ENCODE measurements at places on chromosomes 4 and X.

GRCh38 chr4:6278801-6279197 lies 9.1 kb downstream of the WFS1 start:
- DNase-seq: no peak

DNA sequence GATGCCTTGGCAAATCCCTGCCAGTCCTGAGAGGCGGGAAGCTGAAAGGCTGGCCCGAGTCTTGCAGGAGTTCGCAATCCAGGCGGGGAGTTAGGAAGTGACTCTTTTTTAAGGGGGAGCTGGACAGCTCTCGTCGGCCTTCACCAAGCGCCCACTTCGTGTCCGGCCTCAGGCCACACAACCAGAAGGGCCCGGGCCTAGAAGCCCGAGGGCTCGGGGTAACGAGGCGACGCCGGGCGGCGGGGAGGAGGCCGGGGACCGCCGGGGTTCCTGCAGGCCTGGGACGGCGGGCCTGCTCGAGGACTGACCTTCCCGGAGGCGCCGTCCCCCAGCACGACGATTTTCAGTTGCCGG lies 395 bp downstream of the RAB28 start:
- peak; percentile 68 for DNase-seq

DNA sequence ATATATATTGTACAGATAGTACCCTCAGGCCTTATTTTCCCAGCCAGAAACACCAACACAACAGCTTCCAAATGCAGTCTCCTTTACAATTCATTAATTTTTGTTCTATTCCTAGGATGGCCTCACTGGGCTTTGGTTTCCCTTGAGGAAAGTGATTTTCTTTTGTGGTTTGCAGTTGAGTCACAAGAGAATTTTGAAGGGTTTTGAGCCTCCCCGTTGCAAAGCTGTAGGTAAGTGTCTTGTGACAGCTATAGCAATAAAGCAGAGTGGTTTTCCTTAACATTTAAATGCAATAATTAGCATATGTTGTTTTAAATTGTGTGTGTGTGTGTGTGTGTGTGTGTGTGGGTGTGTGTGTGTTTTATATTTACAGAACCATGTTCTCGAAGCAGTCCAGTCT lies 54.1 kb upstream of the WDR17 start:
- DNase-seq: no peak

DNA sequence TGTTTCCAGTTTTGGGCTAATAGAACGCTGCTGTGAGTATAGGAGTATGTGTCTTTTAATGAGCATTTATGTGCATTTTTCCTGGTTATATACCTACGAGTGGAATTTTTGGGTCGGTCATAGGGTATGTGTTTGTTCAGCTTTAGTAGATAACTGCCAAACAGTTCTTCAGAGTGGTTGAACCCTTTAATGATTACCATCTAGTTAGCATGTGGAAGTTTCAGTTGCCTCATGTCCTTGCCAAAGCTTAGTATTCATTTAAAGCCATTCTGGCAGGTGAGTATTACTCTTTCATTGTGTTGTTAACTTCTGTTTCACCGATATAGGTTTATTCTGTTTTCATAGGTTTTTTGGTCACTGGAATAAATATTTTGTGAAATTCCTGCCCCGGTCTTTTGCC lies 229.1 kb downstream of the ARHGAP10 start:
- no peak for DNase-seq

DNA sequence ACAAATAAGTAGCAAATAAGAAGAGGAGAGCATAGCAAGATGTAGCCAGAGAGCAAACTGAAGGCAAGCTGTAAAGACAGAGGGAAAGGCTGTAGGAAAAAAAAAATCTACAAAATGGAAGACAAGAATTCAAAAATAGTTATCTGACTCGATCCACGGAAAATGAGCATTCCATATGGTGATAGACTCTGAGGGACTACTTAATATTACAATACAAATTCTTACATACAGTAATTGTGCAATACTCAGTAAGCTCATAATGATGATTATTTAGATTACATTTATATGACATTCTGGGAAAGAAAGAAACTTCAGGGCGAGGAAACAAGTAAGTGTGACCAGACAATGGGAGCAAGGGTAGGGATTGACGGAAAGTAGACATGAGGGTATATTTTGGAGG lies 102.6 kb downstream of the UNC5C start:
- no peak for DNase-seq

DNA sequence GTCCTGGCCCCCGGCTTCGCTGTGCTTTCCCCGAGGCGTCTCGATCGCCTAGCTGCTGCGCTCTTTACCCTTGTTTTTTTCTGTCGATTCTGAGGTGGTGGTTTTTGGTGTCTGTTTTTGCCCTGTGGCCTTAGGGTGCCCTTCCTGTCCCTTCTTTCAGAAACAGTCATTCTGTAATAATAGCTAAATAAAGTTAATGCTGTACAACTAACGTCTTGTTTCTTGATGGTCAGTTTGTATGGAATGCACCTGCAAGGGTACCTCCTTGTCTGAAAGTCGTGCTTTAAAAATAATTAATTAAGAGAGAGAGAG lies 686 bp downstream of the FIP1L1 start:
- DNase-seq: no peak

- no peak for DNase-seq
Measured at GRCh38 chrX:142036116-142036515, 132.4 kb downstream of the MAGEC1 start.

DNA sequence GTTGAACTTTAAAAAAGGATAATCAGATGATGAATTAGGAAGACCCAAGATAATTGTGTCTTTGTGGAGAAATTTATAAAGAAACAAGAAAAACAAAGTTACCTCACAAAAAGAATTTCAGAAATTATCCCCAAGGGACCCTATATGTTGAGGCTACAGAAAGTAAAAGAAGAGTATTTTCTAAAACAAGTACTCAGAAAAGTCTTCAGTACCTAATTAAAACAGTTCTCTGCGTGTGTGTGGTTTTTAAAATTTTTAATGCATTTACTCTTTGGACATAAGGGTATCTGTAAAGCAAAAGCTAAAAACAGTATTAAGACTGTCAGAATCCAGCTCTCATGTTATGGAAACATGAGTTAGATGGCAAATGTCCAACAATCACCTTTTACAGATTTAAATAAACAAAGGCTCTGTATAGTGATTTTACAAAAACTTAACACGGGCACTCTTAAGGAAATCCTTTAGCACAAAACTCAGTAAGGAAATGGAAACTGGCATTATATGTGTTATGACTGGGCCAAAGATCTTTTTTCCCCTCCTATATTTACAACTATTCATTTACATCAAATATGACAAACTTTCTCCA lies 187.5 kb downstream of the NSUN7 start:
- no peak for DNase-seq

- no peak for DNase-seq
Measured at GRCh38 chr4:188783606-188784160, 644.4 kb downstream of the TRIML1 start.

DNA sequence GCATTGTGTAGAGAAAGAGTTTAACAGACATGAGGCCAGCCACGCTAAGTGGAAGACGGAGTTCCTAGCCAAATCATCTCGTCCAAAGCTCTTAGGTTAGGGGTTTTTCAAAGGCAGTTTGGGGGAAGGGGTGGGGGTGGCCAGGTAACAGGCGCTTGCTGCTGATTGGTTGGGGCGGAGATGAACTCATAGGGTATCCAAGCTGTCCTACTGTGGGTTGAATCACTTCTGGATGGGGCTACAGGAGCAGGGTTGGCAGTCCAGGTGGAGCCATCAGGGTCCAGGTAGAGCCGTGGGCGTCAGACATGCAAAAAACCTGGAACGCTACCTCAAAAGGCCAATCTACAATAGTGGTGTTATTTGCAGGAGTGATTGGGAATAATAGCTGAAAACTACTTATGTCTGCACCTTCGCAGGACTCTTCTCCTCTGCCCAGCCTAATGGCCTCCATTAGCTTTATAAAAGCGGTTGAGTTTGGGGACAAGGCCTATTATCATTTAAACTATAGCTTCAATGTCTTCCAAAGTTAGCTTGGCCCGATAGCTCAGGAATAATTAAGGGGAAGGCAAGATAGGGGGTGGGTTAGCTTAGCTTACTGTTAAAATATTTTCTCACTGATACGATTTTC lies 579.6 kb downstream of the NLGN4X start:
- DNase-seq: no peak

DNA sequence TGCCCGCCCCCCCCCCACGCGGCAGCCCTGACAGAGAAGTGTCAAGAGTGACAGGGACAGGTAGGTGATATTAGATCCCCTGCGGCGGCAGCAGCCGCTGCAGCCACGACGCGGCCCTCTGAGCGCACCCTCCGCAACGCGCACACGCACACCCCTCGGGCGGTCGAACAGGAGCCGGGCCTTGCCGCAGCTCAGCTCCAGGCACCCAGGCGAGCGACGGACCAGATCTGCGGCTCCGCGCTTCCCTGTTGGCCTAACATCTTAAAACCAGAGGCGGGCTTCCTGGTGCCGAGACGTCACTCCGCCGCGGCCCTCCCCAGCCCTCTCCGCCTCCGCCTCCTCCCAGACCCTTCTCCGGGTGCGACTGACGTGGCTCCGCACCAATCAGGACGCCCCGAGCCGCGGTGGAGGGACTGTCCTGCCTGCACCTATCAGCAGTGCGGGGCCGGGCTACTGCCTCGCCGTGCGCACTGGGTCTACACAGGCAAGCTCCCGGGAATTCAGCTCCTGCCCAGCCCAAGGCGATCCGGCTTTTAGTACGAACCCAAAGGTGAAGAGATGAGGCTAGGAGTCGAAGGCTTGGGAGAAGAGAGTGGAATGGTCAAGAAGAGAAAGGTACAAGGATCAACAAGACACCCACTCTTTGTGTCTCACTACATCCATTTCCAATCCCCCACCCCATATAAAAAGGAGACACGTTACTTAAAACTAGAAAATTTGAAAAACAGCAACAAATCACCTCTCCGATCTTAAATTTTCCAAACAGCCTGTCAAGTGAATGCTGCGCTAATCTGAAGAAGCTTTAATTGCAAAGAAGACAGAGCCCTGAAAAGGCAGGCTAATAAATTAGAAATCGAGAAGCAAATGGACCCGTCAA lies at the start of gene PITX2:
Gene PITX2, minus strand, starts transcription at position 237 of the 877 bp plus-strand sequence. CDS start 617 bp downstream, outside the sequence.
- DNase-seq: no peak

- DNase-seq: no peak
Measured at GRCh38 chr4:168972596-168972995, 37.5 kb downstream of the CBR4 start.

DNA sequence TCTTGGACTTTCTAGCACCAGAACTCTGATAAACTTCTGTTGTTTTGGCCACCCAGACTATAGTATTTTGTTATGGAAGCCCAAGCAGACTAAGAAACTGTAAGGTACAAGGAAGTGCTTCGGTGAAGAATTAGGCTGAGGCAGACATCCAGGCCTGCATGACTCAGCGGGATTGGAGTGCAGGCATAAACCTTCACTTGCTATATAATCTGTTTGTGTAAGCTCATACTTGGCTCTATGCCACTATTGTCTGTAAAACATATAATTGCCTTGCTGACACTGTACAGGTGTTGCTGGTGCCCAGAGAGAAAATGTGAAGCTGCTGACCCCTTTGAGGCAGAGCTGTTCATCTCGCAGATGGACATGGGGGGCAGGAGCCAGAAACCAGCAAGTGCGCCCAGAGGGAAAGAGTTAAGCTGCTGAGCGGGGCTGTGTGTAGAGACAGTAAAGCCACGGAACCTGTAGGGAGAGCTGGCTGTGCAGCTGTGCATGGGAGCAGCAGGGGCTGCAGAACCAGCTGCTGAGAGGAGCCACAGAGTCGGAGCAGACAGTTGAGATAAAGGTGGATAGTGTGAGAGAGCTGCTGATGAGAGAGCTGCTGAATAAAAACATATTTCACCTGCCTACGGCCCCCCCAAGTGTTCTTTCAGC lies 96.2 kb downstream of the RBM46 start:
- no peak for DNase-seq

DNA sequence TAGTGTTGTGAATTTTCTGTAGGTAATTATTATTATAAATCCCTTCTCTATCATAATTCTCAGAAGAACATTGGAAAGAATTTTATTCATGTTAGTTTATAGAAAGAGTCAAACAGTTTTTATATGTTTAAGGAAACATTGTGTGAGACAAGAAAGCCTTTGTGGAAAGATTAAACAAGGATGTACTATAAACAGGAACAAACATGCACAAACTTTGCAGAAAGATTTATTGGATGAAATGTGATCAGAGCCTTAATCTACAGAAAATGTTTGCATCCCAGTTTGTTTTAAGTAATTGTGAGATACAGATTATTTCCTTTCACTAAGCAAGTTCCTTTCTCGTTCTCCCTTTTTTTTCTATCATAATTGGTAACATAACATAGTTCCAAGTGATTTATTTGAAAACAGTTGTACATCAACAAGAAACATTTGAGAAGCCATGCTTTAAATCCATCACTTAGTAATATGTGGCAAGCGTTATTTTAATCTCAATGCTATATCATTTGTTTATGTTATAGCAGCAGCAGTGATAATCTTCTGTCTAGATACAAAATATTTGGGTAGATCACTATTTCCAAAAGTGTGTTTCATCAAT lies 129.4 kb downstream of the SLC4A4 start:
- DNase-seq: no peak

DNA sequence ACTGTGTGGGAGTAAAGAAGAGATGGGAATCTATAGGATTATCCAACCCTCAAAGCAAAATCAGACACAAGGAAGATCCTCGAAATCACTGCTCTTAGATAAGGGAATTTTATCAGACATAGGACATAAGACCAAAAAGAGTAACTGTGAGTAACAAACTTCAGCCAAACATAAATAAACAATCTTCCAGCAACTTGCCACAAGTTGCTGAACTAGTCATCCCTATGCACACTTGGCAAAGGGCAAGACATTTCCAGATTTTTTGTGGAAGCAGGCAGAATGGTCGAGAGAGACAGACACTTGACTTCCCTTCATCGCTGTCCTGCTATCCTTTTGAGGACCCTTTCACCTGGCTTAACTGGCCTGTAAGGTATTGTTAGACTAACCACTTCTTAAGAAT lies 89.6 kb downstream of the KCNIP4 start:
- no peak for DNase-seq

DNA sequence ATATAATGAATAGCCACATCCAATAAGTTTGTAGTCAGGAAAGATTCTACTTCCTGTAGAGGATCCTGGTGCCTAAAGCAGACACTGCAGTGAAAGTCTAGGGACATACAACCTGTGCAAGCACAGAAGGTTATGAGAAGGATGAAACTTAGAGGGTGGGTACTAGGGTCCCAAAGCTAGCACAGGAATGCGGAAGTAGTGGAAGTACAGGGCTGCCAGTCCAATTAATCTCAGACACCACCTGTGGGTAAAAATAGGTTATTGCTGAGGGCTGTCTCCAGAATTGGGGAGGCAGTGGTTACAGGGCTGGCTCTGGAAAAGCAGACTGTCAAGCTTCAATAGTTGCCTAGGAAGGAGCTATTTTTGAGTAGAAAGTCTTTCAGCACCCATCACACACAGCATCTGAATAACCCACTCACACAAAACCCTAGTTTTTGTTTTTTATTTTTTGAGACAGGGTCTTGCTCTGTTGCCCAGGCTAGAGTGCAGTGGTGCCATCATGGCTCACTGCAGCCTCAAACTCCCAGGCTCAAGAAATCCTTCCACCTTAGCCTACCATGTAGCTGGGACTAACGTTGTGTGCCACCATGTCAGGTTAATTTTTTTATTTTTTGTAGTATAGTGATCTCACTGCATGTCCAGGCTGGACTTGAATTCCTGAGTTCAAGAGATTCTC lies 50.8 kb upstream of the ELF2 start:
- DNase-seq: no peak

DNA sequence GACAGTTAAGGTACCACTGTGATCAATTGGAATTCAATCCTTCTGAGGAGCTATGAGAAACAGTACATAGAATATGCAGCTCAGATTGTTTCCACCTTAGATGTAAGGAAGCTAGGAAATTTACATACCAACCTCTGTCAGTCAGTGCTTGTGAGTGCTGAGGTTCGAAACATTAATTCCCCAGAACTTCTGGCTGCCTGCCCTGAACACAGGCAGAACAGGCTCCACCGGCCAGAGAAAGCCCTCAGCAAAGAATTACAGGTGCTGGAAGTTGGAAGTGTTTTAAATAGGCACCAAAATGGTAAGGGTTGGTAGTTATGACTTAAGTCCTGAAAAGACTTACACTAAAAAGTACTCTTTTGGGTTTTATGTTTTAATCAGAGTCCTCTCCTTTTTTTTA lies 651.8 kb downstream of the C4orf33 start:
- no peak for DNase-seq
